Activated CD4-positive, alpha-beta T cell treated with anti-CD3 and anti-CD28 coated beads, Interleukin-2, Interleukin-4, amounts not matched to agents 100 ng/mL and 50 ng/mL, durations not matched to agents 16 hours and 8 hours (primary cell): ENCODE measurements at places on chromosomes 5 and 9.

DNA sequence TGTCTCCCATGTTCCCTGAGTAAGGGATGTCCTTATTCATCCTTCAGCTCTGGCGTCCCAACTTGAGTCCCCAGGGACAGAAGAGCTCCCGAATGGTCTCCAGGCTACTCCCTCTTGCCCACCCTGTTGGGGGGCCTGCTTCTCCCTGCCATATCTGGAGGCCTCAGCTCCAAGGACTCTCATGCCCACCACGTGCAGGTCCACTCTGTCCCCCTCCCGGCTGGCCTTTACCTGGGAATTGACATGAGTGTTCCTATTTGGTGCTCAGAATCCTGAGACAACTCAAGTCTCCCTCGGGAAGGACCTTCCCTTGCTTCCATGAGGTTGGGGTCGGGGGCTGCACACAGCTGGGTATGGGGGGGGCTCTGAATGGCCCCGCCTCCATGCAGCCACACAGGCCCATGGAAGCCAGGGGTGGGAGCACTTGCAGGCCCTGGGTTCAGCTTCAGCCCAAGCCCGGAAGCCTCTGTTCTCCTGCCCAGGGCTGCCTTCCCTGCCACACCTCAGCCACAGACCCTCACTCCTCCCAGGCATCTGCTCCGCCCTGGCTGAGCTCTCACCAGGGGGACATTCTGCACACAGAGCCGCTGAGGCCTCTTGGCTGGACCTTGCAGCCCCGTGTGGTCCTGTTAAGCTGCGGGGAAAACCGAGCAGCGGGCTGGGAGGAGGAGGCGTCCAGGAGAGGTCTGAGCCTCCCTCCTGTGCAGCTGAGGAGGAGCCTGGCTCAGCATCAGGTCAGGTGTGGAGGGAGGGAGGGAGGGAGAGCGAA is 121.9 kb downstream of the PHF2 start:
- DNase-seq = no peak

GRCh38 chr9:80143899-80144298 is 572.1 kb downstream of the TLE4 start:
- DNase-seq = no peak

- no peak for DNase-seq
Observed at GRCh38 chr9:120855827-120856670, 13.3 kb upstream of the PSMD5 start.

DNA sequence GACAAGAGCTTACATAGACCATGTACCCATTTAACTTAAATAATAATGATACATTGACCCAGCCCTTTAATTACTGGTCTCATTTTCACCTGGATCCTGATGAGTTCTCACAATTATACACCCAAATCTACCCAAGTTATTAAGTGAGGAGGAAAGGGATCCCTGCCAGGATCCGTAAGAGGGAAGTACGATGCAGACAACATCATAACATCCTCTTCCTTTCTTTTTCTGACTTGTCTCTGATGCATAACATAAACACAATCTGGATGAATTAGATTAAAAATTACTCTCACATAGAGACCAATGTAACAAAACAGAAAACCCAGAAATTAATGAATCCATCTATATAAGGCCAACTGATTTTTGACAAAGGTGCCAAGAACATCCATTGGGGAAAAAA is 17.0 kb downstream of the MARCHF3 start:
- DNase-seq = no peak

DNA sequence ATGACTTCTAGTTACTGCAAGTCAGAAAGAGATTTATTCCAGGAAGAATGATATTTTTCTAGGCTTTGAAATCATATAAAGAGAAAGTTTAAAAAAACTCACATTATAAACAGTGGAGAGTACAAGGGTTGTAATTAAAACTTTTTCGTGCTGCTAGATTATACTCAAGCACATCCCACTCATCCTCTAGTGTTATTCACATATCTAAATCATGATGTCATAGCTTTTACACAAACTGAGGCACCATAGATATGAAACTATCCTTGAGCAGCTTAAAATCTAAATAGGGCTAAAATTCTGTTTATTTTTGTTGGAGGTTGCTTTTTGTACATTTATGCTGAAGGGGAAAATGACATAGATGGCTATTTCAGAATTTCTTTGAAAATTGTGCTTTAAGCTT is 30.0 kb downstream of the TENT2 start:
- DNase-seq = no peak

GRCh38 chr5:40628407-40628806 is 51.3 kb upstream of the PTGER4 start:
- DNase-seq = no peak

- DNase-seq = no peak
Observed at GRCh38 chr5:173633304-173633703, 16.9 kb upstream of the BOD1 start.

DNA sequence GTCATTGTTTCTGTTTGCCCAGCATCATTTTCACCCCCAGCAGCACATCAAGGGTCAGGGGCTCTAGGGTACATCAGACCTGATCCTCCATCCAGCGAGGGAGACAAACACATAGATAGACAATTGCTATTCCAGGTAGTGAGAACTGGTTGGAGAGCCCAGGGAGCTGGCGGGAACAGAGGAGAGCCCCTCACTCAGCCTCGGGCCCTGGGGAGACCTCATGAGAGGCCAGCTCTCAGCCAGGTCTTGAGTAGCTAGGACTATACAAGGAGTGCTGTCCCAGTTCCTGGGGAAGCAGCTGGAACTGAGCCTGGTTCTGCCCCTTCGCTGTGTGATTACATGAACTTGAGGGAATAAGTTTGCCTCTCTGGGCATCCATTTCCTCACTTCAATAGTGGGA is 80.3 kb downstream of the HRH2 start:
- DNase-seq = no peak

DNA sequence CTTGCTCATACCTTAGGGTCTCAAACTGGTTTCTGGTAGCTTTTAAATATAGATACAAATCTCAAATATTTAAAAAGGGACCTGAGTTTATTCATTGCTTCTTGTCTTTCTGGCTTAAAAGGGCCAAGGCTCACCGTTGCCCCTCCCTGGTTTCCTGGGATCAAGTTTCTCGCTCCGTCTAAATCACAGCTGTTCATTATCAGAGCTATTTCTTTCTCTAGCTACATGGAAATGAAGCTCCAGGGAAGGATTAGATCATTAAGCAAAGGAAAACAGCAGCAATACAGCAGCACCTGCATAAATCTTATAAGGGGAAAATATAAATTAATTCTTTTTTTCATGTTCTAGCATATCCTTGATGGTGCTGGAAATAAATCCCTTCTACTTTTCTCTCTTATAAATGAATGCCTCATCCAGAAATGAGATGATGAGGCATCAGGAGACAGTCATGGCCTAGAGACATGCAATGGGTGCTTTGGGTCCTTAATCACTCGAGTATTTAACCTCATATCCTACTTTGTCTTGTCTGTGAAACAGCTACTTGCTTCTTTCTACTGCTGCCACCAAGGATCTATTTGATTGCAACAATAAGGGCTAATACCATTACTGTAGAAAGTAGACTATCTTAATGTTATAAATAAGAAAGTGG is 320.1 kb downstream of the TRPM3 start:
- DNase-seq = no peak

GRCh38 chr9:17856995-17857394 is 278.1 kb downstream of the SH3GL2 start:
- DNase-seq = no peak

DNA sequence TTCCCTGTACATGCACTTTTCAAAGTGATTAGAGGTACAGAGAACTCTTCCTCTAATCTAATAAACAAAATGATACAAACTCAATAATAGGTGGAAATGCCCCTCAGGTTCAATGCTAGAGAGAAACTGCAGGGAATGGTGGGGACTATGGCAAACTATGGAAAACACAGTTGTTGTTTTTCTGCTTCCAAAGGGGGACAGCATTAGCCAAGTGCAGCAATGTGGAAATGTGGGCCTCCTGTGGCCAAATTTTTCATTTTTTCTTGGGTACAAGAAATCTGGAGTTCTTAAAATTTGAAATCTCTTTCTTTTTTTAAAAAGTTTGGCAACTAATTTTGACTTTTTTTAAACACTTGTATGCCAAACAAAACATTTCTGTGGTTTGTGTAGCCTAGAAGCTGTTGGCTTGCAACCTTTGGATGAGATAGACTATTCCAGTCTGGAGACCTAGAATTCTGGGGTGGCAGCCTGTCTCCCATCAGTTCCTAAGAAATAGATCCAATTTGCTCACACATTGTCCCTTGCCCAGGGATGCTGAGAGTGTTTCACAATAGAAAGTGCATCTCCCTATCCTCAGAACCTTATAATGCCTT is 218.6 kb downstream of the PAPPA start:
- DNase-seq = no peak

DNA sequence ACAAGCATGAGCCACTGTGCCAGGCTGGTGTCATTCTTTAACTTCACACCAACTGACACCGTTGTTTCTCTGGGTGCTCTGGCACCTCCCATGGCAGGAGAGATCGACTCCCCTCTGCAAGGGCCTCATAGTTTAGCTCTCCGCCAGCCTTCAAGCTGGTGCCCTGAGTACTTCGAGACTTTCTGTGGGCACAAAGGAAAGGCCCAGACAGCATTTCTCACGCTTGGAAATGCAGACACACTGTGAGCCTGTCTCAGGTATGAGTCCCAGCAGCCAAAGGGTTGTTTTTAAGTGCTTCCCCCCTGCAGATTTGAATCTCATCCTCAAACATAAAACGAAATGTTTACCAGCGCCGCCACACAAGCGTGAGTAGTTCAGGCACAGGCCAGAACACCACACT is 11.1 kb upstream of the TCF7 start:
- no peak for DNase-seq

DNA sequence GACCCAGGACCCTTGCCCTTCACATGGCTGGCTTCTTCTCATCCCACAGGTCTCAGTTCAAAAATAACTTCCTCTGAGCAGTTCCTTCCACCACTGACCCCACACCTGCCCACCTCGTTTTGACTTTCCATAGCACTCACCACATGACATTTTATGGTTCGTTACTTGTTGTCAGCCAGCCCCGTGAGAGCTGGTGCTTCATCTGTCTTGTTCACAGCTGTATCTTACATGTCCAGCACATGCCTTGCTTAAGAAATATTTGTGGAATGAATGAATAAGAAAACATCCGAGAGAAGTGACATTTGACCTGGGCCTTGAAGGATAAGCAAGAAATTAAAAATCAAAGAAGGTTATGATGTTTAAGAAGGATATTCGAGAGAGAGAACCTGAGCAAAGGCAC is 193.9 kb downstream of the RFK start:
- DNase-seq = no peak

DNA sequence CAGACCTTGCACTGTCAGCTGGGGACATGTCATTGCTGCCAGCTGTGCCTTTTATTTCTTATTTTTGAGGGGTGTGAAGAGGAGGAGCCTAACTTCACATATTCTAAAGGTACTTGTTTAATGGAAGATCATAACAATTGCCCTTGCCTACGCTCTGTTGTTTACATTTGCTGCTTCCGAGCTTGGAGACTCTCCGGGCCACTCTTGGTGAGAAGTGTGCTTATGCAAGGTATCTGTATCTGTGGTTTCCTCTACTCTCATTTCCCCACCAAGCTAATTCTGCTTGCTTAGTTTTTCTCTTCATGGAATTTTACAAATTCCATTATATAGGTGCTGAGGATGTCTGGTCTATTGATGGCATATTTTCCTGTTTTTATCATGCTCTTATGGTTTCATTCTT is 105.3 kb downstream of the RASGRF2 start:
- no peak for DNase-seq

- DNase-seq = no peak
Observed at GRCh38 chr9:15187589-15187988, 119.4 kb downstream of the TTC39B start.

DNA sequence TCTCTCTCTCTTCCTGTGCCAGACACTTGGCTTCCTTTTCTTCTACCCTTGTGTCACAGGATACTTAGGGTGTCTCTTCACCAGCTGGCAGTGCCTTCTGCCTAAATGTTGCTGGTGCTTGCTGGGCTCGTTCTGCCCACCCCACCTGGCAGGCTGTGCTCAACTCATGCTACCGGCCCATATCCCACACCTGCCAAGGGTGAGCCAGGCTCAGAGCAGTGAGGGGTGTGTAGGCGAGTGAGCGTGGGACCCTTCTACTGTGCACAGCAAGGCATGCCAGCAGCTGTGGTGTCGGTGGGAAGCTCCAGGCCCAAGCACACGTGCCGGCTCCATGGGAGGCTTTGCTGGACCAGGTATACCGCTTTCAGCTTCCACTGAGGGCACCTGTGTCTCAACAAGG is 1626.7 kb upstream of the ACO1 start:
- no peak for DNase-seq

DNA sequence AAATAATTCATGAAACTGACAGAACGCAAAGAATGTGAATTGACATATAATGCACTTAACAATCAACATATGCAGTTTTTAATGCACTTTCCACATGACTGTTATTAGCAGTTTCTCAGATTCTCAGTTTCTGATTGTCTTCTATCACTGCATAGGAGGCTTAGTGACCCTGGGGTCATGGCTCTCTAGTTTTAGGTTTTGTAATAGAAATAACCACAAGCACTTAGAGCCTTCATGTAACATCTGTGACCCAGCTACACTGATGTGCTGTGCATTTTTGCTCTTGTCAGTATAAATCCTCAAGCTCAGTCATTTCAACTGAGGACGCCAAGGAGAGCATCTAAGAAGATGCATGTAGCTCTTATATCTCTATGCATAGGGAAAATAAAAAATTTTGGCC is 163.1 kb upstream of the IZUMO3 start:
- no peak for DNase-seq

DNA sequence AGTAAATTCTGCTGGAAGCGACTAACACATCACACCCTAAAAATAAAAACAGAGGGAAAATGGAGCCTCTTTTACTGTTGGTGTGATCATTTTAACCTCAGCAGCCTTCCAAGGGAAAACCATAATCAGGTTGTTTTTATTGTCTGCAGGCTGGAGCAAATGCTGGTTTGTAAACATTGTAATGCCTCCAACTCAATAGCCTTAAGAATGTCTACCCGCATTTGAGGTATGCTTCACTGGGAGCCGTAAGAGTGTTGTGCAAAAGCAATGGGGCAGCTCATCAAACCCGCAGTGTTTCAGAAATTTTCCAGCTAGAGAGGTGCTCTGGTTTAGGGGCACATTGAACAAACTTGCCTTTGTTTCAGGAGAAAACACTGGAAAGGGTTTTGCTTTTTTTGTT is 17.0 kb downstream of the NIM1K start:
- DNase-seq = no peak

DNA sequence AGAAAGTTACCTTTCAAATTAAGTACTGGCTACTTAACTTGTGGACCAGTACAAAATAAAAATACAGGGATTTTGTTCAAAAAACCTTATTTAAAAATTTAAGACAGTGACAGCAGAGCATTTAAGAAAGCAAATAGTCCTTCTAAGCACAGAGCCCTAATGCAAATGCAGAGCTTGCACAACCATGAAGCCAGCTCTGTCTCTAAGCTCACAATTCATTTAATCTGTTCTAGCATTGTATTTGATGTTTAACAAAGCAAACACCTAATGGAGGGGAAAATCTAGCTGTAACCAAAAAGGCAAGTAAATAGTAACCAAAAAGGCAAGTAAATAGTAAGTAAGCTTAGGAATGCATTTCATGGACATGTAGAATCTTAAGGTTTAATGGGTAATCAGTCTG is 138.7 kb upstream of the GHR start:
- no peak for DNase-seq

- no peak for DNase-seq
Observed at GRCh38 chr5:102799017-102799416, 43.9 kb downstream of the PAM start.
